ENCODE measurements at places on chromosomes 3 and 15.

GRCh38 chr3:30470496-30470895 is 135.9 kb upstream of the TGFBR2 start:
- DNase-seq, result no peak

DNA sequence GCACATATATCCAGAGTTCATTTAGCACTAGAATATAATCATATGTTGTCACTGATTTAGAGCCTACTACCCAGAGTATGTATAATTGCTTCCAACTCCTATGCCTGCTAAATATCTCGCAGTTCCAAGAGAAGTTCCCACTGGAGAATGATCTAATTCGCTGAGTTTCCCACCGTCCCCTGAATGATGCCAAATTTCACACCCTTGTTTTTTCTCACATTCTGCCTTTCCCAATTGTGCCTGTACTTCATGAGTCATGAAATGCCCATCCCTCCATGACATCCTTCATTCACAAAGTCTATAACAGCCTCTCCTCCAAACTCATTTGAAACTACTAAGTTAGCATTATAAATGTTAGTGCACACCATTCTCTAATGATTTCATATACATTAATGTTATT is 177.2 kb downstream of the CBLB start:
- DNase-seq, result no peak

DNA sequence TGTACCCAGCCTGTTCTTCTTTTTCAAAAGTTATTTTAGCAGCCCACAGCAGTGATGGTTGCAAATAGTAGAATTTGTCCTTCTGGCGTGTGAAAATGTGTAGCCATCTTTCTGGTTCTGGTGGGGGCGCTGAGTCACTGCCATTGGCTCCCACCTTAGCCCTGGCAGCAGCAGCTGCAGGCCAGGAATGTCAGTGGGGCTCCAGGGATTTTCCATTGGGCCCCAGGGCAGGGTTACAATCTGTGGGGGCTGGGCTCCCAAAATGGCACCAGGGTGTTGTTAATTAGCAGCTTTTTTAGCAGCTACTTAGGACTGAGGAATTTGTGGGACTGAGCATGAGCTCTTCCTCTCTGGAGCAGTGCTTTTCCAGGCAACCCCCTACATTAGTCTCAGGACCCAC is 38.9 kb downstream of the TOPAZ1 start:
- no peak for DNase-seq

DNA sequence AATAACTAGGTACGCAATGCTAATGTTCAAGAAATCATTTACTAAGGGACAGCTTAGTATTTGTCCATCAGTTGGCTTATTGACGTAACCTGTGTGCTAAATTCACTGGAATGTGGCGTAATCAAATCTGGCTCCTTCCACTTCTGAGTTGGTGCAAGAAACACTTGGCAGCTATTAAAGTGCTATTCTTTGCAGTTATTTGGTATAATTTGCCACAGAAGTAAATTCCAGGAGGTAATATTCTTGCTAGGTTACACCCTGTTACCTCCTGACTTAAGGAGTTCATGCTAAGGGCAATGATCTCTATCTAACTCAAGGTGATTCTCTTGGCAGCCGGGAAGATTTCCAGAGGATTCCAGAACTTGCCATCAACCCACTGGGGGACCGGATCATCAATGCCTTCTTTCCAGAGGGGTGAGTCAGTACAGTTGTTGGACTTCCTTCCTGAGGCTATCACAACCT is 25.5 kb downstream of the CHP1 start:
- peak; percentile 40 for DNase-seq

- no peak for DNase-seq
Observed at GRCh38 chr3:113832477-113833164, 6.0 kb upstream of the GRAMD1C start.

- DNase-seq, result no peak
Observed at GRCh38 chr3:44159696-44160300, 81.9 kb upstream of the TOPAZ1 start.

DNA sequence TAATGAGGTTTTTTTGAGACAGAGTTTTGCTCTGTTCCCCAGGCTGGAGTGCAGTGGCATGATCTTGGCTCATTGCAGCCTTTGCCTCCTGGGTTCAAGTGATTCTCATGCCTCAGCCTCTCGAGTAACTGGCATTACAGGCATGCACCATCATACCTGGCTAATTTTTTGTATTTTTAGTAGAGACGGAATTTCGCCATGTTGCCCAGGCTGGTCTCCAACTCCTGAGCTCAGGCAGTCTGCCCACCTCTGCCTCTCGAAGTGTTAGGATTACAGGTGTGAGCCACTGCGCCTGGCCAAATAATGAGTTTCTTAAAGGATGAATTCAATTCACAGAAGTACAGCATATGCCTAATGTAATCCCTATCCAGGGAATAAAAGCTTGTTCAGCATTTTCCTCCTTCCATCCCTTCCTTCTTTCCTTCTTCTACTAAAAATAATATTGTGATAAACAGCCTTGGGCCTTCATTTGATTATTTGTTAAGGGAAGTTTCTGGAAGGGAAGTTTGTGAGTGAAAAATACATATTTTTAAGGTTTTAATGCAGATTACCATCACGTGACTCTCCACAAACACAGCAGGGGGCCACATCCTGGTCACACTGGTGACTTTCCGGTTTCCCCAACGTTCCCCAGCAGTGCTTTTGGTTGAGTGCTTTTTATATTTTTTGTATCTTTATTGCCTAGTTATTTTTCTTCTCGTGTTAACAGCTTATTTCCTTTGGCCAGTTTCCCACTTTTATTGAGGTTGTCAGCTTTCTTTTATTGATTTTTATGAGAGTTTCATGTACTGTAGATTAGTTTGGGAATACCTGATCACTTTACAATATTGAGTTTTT is 116.8 kb downstream of the USP13 start:
- no peak for DNase-seq

- DNase-seq, result no peak
Observed at GRCh38 chr3:70180664-70181063, 131.8 kb downstream of the MDFIC2 start.

DNA sequence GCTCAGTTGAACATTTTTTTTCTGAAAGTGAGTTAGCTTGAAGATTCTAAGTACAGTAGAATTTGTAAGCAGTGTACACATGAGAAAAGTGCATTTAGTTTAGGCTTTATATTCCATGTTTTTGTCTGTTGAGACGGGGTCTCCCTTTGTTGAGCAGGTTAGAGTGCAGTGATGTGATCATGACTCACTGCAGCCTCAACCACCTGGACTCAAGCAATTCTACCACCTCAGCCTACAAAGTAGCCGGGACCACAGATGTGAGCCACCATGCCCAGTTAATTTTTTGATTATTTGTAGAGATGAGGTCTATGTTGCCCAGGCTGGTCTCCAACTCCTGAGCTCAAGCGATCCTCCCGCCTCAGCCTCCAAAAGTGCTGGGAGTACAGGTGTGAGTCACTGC is 5.3 kb upstream of the CSNK1G1 start:
- DNase-seq, result no peak

GRCh38 chr3:17585394-17586325 is 156.8 kb downstream of the TBC1D5 start:
- DNase-seq, result no peak

GRCh38 chr3:5485427-5485826 is 297.9 kb downstream of the EDEM1 start:
- DNase-seq, result no peak

DNA sequence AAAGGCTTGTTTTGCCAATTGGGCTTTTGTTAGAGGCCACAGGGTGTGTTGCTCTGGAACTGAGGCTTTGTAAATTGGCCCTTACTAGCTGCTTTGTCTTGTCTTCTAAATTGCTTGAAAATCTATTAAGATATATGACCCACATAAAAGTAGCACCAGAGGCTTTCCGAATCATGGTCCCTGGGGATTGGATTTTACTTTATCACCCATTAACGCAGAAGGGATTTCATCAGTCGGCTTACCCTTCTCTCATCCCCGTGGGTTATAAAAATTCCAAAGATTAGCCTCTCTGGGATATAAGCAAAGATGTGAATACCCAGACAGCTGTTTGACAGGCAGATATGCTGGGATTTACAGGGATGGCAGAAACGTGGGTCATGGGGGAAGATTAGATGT is 98.3 kb upstream of the CHL1 start:
- no peak for DNase-seq

- no peak for DNase-seq
Observed at GRCh38 chr3:38085311-38085942, 46.4 kb downstream of the DLEC1 start.

DNA sequence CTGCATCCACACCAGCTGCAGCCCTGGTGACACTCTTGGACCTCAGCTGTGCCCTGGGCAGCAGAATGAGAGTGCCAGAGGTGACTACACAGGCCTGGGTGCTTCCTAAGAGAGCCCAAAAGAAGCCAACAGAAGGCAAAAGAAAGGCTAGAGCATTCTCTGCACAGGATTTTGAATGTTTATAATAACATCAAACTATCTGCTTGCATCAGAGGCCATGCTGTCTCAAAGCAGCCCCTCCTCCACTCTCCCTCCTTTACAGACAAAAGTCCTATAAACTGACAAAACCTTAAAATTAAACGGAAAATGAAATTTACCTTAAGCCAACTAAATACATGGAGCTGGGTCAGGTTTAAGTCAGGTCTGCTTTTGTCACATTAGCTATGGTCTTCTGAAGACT is 95.6 kb downstream of the ETFA start:
- no peak for DNase-seq

GRCh38 chr3:5192571-5193365 is 5.3 kb downstream of the EDEM1 start:
- DNase-seq, result no peak

DNA sequence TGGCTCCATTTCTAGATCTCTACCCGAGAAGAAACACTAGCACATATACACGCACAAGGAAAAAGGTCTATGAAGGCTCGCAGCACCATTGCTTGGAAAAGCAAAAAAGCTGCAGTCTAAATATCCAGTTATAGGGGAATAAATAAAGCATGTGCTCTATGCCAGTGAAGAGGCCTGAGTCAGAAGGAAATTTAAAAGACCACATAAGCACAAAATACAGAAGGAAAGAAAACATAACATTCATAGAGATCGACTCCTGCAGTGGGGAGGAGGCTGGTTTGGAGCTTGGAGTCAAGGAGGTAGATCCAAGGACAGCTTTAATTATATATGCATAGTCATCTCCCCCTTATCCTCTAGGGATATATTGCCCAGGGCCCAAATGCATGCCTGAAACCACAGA is 114.4 kb downstream of the PDZRN3 start:
- DNase-seq, result no peak

- no peak for DNase-seq
Observed at GRCh38 chr15:81339321-81339720, 15.4 kb upstream of the STARD5 start.

- DNase-seq, result no peak
Observed at GRCh38 chr3:127949446-127950055, 34.5 kb downstream of the KBTBD12 start.

- DNase-seq, result peak; percentile 35
Observed at GRCh38 chr3:126474498-126475412, 936 bp downstream of the ZXDC start.

DNA sequence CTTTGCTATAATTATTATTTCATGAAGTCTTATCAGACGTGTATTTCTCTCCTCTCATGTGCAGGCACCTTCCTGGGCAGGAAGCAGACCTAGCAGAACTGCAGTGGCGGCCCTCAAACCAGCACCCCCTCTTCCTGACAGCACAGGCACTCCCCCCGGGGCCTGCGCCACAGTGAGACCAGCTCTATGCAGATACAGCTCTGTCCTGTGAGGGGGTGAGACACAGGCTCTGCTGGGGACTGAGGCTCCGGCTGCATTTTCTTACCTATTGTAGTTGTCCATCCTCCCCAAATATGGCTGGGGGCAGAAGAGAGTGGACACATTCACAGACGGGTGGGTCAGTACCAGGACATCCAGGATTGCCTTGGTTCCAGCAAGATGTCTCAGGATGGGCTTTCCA is 5.0 kb downstream of the CISH start:
- DNase-seq, result no peak

GRCh38 chr3:72520690-72521308 is 327.4 kb downstream of the SHQ1 start:
- no peak for DNase-seq

DNA sequence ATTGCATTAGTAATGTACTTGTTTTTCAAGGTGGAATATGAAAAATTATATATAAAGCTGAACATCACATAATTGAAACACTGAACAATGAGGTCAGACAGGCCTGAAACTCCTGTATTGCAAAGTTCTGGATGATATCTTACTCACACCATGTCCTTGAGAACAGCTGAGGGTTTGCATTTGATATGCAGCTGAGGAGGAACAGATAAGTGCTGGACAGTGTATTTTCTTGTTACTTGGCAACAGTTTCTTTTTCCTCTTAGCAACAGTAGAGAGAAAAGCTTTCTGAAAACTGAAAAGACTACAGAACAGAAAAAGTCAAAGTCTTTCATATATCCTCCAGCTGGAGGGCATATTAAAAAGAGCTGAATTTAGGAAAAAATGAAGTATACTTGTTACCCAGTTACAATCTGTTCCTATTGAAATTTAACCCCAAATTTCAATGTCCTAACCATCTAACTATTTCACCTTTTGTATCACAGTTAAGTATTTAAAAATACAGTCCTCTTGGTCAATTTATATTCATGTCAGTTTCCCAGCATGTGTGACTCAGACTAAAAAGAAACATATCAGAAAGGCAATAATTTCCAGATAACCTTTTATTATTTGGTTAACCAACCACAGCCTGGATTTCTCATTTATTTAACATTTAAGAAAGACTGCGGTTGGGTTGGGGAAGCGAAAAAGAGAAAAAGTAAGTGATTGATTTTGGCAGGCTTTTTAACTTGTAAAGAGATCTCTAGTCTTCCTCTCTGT is 733.0 kb upstream of the DPPA4 start:
- no peak for DNase-seq

Measured in A549 (cell line).